HepG2 (cell line): ENCODE measurements at places on chromosomes 4 and X. TPM values are rescaled to one million over a fixed set of nuclear protein-coding genes. Genes with fewer than 3 reads are reported as not detected.

GRCh38 chr4:112185740-112186670, 40.8 kb downstream of the FAM241A start:
- DNase-seq: no peak

GRCh38 chr4:113738251-113738650, 23.3 kb downstream of the CAMK2D start:
- DNase-seq: no peak

GRCh38 chr4:8127051-8127826, 31.4 kb downstream of the ABLIM2 start:
- DNase-seq: no peak

The PLXNB3 gene
- total RNA-seq: 1.2 and 3.0 TPM in 2 replicates

The SCOC gene
- total RNA-seq: 65.2 and 109 TPM in 2 replicates

- DNase-seq: peak; percentile 23
Measured at GRCh38 chr4:55345054-55345453, 988 bp upstream of the SRD5A3 start.

DNA sequence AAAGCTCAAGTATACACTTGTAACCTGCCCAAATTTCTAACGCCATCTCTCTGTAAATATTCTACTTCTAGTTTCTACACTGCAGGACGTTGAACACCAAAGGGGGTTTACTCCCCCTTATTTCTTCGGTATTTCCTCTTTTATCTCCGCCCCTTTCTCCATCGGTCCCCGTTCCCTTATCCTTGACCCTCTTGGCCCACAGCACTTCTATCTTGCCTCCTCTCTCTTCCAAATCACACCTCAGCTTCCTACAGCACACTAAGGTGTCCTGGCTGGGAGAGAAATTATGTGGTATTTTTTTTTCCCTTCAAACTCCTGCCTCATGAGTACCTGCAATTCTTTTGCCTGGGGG, 715 bp downstream of the ZMAT1 start:
- DNase-seq: no peak

DNA sequence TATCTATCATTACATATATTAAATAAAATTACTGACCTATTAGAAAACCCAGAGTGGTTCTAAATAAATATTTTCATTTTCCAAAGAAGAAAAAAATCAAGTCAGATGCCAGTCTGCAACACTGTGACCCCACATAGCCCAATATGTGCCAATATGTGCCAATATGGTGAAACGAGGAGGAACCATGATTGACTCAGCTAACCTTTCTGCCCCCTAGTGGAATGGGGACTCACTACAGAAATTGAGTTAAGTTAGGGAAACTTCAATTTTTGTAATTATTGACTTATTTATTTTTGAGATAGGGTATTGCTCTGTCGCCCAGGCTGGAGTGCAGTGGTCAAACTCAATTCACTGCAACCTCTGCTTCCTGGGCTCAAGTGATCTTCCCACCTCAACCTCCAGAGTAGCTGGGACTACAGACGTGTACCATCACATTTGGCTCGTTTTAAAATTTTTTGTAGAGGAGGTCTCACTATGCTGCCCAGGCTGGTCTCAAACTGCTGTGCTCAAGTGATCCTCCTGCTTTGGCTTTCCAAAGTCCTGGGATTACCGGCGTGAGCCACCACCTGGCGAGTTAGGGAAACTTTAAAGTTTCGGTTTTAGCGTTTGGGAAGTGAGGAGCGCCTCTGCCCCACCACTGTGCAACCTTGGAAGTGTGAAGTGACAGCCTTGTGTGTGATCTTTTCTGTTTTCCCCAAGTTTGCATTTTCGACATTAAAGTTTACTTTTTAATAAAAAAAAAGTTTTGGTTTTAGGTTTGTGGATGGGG, 116.8 kb upstream of the SHISA3 start:
- DNase-seq: no peak

- no peak for DNase-seq
Measured at GRCh38 chr4:85879518-85879917, 404.6 kb downstream of the ARHGAP24 start.

GRCh38 chrX:106510713-106511403, 100.9 kb upstream of the RADX start:
- DNase-seq: no peak

DNA sequence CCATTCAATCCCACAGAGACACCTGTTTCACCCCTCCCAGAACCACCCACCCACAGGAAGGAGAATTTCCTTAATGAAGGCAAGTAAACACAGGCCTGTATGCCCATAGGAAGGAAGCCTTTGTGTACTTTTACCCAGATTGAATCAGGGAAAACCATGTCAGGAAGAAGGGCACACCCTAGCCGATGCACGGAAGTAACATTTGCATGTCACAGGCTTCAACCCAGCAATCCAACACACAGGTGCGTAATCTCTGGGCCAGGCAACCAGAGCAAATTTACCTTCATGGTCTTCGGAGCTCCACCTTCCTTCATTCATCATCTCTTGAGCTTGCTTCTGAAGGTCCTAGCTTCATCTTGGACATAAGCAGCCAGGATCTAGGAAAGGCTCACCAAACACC, 206.3 kb downstream of the SHROOM3 start:
- DNase-seq: no peak

DNA sequence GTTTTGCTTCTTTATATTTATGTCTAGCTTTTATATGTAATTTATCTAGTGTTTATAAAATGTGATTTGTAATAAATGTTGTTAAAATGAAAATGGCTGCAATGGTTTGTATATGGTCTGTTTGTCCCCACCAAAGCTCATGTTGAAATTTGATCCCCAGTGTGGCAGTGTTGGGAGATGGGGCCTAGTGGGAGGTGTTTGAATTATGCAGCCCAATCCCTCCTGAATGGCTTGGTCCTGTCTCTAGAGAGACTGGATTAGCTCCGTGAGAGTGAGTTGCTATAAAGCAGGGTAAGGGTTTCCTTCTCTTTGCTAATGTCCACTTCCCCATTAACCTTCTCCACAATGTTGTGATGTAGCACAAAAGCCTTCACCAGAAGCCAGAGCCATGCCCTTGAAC, 30.0 kb upstream of the JADE3 start:
- DNase-seq: no peak

The RNF212 gene
- not detected in 2 replicates for total RNA-seq

The RAB33A gene
- not detected in 2 replicates for total RNA-seq

The SOX3 gene
- not detected in 2 replicates for total RNA-seq

The GPM6B gene
- not detected in 2 replicates for total RNA-seq

DNA sequence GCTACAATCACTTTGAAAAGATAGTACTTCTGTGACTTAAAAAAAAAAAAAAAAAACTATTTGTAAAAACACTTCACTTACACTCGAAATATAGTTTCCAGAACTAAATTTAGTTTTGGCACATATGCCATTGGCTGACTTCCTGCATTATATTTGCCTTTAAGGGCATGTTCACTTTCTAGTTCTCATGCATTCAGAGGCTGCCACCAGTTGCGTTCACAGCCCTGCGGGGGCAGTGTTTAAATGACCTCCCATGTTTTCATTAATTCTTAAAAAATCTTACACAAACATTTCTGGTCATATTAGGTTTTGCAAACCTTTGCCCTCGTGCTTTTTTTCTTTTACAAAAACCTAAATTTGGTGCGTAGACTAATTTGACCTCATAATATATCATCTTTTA, 12.4 kb upstream of the ARHGAP6 start:
- DNase-seq: no peak

The DAPP1 gene
- not detected in 2 replicates for total RNA-seq

The CASP6 gene
- total RNA-seq: 34.6 and 42.4 TPM in 2 replicates

DNA sequence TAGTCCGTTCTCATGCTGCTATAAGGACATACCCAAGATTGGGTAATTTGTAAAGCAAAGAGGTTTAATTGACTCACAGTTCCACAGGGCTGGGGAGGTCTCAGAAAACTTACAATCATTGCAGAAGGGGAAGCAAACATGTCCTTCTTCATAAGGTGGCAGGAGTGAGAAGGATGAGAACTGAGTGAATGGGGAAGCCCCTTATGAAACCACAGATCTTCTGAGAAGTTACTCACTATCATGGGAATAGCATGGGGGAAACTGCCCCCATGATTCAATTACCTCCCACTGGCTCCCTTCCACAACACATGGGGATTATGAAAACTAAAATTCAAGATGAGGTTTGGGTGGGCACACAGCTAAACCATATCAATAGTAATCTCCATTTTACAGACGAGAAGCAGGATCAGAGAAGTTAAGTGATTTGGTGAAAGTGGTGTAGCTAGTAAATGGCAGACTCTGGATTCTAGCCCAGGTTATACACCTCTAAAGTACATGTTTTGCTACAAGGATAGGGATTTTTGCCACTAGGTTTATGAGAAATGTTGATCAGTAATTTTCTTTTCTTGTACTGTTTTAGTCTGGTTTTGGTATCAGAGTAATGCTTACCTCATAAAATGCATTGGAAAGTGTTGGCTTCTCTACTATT, 47.3 kb upstream of the C1GALT1C1 start:
- no peak for DNase-seq

The TCEAL9 gene
- 45.8 and 65.4 TPM in 2 replicates for total RNA-seq

- no peak for DNase-seq
Measured at GRCh38 chr4:38067499-38067898, 107.3 kb downstream of the PTTG2 start.

GRCh38 chrX:77597090-77597489, 149.9 kb downstream of the FGF16 start:
- no peak for DNase-seq

- DNase-seq: no peak
Measured at GRCh38 chrX:37896511-37896890, 49.1 kb upstream of the DYNLT3 start.

DNA sequence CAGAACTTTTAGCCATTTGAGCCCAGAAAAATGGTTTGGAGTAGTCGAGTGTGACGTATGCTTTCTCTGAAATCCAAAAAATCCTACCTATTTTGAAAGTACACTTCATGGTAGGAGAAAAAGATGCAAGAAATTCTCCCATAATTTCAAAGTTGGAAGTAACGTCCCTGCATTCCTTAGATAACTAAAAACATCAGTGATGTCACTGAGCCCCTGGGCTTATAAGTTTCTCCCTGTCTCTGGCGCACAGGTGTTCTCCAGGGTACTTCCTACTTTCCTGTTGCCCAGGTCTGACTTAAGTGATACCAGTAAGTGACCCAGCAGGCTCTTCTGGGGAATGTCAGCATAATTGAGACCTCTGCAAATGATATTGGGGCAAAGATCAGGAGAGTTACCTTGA, 90.5 kb upstream of the WDR1 start:
- no peak for DNase-seq

GRCh38 chrX:130296743-130297142, 28.0 kb upstream of the ZNF280C start:
- DNase-seq: no peak

- no peak for DNase-seq
Measured at GRCh38 chr4:71992571-71993312, 39.1 kb upstream of the NPFFR2 start.

DNA sequence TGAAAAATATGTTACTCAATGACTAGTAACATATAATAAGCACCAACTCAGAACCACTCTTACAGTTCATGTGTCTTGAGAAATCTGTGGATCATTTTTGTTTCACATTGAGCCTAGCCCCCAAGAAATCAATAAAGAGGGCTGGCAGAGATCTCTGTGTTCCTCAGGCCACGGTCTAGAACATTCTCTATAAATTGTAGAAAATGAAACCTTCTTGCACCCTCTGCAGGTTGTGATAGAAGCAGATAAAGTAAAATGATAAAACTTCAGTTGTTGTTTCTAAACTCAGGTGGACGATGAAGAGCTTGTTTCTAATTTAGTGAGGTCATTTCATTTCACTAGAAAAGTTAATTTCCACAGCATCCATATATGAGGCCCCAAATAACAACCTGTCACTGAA, 182.7 kb downstream of the KIT start:
- no peak for DNase-seq

DNA sequence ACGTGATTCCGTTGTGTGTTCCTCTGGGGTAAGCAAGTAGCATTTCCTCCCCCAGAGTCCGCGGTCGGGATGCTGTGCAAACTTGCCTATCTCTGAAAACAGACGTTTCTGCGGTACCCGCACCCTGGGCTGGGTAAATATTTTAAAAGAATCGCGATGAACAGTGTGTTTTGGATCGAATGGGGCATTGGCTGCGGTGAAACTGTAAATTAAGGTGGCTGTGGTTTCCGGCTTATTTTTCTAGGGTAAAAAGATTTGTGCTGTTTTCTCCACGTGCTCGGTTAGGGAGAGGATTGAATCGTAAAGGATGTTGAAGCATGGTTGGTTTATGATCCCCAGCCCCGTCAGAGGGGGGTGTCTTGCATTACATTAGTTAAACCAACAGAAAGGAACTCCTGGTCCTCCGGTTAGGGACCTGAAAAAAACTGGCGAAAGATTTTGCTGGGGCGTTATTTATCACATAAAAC, 1.2 kb downstream of the HHIP start:
- no peak for DNase-seq

The ATP1B4 gene
- total RNA-seq: not detected in 2 replicates

- DNase-seq: no peak
Measured at GRCh38 chr4:188399834-188400233, 260.6 kb downstream of the TRIML1 start.

GRCh38 chr4:152983221-152983620, 47.1 kb downstream of the FHDC1 start:
- no peak for DNase-seq

- DNase-seq: no peak
Measured at GRCh38 chr4:120841580-120841979, 80.9 kb downstream of the PRDM5 start.

DNA sequence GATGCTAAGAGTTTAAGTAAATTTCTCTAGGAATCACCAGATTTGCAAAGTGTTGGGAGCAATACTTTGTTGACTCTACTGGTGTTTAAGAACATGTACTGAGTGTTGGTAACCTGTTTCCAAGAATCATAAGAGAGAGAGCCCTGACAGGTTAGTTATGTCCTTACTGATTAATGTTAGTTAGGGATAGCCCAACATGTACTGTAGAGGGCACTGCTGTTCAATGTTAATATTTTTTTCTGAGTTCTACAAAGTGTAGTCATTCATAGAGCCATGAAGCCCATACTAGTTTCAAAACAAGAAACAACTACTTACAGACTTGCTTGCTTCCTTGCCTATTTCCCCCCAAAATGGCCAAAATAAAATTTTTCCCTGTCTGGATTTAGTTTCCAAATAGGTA, 11.9 kb downstream of the TMPRSS11D start:
- peak; percentile 24 for DNase-seq

GRCh38 chrX:139739138-139739537, 31.2 kb upstream of the MCF2 start:
- DNase-seq: no peak

DNA sequence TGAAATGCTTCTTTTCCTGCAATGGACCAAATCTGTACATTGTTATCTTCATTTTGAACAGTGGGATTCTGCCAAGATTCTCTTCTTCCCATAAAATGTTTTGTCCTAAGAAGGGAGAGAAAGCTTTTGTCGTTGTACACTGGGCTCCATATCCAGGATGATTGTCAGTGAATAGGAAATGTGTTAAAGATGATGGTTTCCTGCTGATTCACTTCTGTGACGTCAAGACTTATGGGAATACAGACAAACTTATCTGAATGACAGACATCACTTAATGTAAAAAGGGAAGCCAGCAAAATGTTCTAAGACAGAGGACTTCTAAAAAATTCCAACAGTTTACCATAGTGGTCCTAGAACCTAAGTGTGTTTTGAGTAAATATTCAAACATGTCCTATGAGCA, 53.7 kb upstream of the HPF1 start:
- DNase-seq: no peak

GRCh38 chr4:80948141-80948540, 82.4 kb upstream of the BMP3 start:
- no peak for DNase-seq
